Activated CD4-positive, alpha-beta T cell treated with anti-CD3 and anti-CD28 coated beads, Interleukin-2, amount 50 U/mL, for 24 hours (primary cell): ENCODE measurements at places on chromosomes 7 and 10.

DNA sequence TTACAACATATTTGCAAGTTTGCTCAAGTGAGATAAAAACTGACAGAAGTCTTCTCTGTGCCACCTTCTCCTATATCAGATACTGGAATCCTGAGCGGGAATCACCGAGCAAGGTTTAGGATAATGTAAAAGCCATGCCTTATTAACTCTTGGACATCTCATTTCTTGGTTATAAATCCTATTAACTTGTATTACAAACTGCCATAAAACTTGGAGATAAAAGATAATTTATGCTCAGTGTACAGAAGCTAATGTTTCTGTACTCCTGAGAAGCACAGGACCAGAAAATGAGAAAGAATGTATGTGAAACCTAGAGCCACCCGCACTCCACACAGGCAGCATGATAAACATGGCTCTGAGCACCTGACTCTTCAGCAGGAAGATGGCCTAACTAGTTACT is 181.2 kb upstream of the NOBOX start:
- DNase-seq: no peak

- DNase-seq: no peak
These were observed 116.2 kb downstream of the EBF3 start for GRCh38 chr10:129847741-129848483.

DNA sequence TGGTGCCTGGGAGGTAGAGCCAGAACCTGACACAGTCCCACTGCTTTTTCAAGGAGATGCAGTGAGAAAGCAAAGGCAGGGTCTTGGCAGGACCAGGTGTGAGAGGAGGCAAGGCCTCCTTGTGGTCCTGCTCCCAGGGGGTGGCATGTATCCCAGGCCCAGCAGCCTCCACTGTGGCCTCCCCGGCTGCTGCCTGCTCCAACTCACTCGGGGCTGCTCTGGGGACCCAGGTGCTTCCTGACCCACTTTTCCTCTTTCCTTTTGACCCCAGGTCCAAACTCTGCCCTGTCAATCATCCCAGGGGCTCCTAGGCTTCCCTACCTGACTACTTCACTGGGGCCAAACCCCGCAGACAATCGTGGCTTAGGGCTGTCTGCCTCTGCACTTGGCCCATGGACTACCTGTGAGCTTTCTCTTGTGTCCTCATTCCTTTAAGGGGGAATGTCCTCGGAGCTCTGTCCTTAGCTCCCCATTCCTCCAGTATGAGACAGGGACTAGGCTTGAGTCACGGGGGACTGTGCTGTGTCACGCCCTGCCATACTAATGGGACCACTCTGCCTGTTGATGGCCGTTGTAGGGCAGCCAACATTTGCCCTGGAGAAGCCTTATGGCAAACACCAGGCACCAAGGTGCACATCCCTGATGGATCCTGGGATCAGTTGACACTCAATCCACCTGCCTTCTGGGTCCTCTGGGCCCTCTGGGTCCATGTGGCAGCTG is 1.1 kb upstream of the AEBP1 start:
- no peak for DNase-seq

DNA sequence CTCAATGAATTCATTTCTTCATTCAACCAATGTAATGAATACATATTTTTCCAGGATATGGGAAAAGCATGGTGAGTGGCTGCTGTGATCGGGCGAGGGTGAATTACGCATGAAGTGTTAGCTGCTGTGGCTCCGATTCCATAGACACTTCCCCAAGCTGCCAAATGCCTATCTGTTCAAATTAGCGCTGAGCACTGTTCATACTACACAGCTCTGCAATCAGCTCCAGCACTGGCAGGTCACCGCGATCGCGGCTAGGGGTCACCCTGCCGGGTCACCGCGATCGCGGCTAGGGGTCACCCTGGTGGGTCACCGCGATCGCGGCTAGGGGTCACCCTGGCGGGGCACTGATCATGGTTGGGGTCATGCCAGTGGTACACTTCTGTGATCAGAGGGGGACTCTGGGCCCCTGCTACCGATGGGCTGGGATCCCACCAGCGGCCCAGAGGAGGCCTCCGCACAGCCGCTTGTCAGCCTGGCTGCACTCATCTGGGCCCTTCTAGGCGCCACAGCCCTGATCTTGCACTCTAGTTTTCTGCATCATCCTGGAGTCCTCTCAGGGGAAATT is 49.3 kb downstream of the JAKMIP3 start:
- no peak for DNase-seq

GRCh38 chr7:153938451-153938850 is 113.7 kb upstream of the DPP6 start:
- no peak for DNase-seq

- no peak for DNase-seq
These were observed 10.9 kb downstream of the MARVELD1 start for GRCh38 chr10:97724341-97724941.

DNA sequence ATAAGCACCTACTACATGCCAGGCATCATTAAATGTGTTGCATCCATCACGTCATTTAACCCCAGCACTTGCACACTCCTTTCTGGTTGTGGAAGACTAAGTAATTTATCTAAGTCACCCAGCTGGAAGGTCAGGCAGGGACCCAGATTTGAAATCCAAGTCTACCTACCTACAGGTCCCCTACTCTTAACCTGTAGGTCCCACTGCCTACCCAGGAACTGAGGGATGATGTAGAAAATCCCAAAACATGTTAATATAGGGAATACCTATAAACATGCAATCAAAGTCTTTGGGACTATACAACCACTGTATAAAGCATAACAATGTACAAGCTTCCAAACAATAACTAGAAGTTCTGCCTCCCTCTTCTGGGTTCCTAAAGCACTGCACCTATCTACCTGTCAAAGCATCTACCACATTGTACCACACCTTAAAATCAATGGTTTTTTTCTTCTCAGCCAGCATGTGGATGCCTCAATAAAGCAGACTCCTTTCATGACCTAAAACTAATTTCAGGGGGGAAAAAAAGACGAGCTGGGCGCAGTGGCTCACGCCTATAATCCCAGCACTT is 5.6 kb downstream of the IL6 start:
- DNase-seq: no peak

DNA sequence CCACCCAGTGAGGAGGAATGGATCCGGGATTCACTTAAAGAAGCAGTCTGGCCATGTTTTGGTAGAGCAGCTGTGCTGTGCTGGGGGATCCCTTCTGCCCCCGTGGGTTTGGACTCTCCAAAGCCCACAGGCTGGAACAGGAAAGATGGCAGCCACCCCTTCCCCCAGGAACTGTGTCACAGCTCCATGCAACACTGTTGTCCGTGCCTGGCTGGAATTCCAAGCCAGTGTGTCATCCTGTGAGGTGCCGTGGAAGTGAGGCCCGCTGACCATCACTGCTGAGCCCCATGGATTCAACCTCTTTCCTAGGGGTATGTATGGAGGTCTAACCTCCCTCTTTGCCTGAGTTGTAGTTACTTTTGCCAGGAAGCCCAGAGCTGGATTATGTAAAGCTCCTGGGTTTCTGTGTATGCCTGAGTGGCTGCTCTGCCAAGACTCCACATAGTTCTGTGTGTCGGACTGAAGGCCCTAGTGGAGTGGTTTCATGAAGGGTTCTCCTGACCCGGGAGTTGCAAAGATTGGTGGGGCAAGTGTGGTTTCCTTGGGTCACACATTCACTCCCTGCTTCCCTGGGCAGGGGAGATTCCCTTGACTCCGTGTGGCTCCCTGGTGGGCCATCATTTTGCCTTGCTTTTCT is 35.1 kb upstream of the PCGF5 start:
- DNase-seq: no peak

- no peak for DNase-seq
These were observed 10.4 kb downstream of the GPRIN2 start for GRCh38 chr10:46545861-46546590.

- DNase-seq: no peak
These were observed 298.5 kb downstream of the KLF6 start for GRCh38 chr10:3486346-3487065.

GRCh38 chr10:57017356-57018037 is 656.4 kb upstream of the ZWINT start:
- no peak for DNase-seq

DNA sequence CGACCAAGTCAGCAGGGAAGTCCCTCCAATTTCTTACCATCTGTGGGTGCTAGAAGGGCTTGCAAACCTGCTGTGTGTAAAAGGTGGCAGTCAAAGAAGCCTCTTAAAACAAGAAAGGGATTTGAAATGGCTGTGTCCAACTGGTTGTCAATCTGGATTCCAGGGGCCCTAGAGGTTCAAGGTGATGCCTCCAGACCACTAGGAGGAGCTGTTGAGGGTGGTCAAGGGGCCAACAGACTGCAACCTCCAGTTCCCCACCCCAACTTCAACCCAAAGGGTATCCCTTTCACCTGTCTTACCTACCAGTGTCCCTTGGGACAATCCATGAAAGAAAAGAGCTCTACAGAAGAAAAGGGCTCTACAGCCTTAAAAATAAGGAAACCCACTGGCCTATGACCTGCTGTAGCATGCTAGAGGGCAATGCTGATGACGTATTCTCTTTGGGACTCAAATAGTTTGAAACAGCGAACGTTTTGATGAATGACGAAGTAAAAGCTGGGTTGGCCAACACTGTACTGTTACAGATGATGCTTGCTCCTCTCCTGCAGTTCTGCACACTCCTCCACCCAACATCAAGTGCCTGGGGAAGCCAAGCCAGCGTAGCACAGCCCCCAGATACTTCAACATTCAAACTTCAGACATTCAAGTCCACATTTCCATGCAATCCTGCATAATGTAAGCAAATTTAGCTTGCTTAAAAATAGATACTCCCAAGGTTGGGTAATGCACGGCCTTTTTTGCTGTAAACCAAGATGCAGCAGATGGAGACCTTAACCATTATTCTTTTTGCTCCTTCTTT is 45.9 kb upstream of the WDR11 start:
- DNase-seq: no peak

- no peak for DNase-seq
These were observed 3.2 kb upstream of the HUS1 start for GRCh38 chr7:47982610-47983009.

- DNase-seq: no peak
These were observed 991 bp upstream of the FAM204A start for GRCh38 chr10:118343115-118343514.

DNA sequence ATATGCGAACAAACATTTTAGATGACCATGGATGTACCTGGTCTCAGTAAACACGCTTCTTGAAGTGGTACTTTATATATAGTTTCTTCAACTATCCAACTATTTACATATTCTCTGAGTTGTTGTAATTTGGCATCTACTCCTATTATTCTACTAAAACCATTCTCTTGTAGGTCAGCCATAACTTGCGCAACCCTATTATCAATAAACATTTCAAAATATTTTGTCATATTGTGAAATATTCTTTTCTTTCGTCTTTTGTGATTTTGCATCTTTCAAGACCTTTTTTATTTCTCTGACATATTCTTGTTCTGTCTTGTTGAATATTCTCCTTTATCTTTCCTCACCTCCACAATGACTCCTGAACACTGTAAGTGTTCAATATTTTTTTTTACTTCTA is 753.3 kb downstream of the NXPH1 start:
- no peak for DNase-seq

- peak; percentile 72 for DNase-seq
These were observed 826 bp downstream of the CHPF2 start for GRCh38 chr7:151232917-151233701.

DNA sequence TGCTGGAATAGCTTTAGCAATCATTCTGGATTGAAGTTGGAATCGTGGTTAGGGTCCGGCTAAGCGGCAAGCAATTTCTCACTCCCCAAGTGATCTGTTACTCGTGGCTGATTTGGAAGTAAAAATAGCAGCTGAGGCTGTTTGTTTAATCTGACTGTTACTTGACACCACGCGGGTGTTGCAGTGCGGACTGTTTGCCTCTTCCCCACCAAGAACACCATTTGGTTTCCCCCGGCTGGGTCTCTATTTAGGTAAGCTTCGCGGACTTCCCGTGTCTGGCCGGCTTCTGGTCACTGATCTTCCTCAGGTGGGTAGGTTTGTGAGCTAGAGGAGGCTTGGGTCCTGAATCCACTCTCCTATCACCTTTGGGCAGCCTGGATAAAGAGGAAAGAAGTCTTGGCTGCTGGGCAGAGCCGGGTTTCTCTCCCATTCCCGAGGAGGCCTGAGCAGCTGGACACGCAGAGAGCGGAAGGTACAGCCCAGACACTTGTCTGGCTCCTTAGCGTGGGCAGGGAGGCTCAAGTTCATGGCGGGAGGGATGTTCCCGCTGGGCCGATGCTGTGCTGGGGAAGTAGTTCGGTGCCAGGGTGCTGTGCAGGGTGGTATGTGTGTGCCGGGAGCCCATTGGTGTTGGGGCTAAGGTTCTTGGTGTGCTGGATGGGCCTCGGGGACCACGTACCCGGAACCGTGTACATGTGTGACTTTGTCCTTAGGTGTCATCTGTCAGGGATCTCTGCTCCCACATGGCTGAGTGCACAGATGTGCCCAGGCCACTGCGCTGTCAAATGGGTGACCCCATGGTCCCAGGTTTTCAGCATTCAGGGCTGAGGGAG is at the start of gene C10orf71:
C10orf71 (plus strand) TSS at position 188 of the 833 bp plus-strand sequence. CDS start 23,376 bp downstream, outside the sequence.
- DNase-seq: no peak

- DNase-seq: no peak
These were observed 14.6 kb downstream of the DHX32 start for GRCh38 chr10:125866421-125867029.

- DNase-seq: no peak
These were observed 95.4 kb downstream of the CREB5 start for GRCh38 chr7:28507525-28508282.

DNA sequence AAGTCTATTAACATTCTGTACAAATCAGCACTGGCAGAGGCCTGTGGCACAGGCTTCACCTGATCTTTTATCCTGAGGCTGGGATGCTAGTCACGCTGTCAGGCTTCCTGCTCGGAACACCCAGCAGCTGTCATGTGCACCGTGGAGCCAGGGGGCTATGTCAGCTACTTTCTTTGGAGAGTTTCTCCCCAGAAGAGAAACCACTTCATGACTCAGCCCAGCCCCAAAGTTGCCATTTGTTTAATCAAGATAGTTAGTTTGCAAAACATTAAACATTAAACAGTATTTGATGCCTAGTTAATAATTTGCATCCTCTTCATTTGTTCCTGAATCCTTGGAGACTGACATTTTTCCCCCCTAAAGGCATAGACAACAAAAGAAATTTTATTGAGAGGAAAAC is at the start of gene HABP2:
HABP2 (plus strand) TSS at position 353 of the 400 bp plus-strand sequence. CDS start 69 bp downstream, outside the sequence.
- DNase-seq: no peak

DNA sequence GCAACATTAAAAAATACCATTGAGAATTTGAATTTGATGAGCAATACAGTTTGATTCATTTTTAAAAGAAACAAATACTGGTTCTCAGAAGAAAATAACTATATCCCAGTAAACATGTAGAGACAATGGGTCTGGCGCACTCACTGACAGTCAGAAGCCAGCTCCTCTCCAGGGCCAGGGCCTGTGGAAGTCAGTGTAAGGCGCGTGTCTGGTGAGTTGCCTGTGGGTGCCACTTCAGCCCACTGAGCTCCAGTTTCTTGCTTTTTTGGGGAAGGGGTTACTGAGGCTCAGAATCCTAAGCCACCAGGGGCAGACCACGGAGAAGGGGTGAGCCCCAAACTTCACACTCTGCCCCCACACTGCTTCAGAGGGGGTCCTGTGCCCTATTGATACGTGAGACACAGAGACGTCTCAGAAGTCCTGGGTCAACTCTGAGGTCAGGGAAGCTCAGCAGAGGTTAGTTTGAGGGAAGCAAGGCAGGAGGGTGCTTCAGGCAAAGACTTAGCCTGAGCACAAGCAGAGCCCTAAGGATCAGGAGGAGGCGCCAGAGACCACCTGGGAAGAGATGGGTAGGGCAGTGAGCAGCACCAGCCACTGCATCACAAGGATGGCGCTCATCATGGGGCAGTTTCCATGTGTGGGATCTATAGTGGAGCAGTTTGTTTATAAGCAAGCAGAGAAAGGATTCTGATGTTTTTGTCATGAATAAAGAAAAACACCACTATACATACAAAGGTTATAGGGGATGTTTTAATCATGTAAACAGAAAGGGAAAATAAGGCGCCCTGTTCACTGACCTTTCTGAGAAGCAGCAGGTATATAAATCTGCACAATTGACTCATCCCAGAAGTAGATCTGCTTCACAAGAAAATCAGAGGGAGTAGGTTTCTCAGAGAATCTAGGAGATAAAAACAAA is 95.7 kb downstream of the PKD1L1 start:
- no peak for DNase-seq
